ENCODE measurements at places on chromosomes 2 and 18. TPM values are rescaled to one million over a fixed set of nuclear protein-coding genes. Genes with fewer than 3 reads are reported as not detected.

GRCh38 chr2:227870710-227871374 lies 589 bp upstream of the DAW1 start:
- H3K27ac ChIP-seq = no peak overlapping the region
- peaks cover 6% of the 10 kb centered on the region for H3K4me1 ChIP-seq
- H3K4me3 ChIP-seq = no peak overlapping the region
- no peak for DNase-seq
- no peaks in the 10 kb centered on the region for H3K27me3 ChIP-seq
- no peaks in the 10 kb centered on the region for H3K36me3 ChIP-seq

DNA sequence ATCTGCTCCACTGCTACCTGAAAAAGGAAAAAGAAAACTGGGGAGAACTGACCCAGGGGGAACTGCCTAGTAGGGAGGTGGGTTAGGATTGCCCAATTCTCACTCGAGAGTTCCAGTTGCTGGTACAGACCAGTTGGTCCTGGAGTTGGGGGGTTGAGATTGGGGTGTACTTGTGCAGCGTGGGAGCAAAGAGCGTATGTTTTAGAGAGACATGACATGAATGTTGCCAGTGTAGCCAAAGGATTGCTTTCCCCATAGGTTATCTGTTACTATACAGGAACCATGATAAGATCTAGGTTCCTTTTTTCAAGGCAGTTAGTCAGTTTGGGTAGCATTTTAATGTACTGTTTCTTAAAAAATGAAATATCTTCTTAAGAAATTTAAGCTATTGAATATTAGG lies 68.6 kb downstream of the APLF start:
- no peaks in the 10 kb centered on the region for H3K36me3 ChIP-seq
- no peak for DNase-seq
- H3K4me1 ChIP-seq = no peaks in the 10 kb centered on the region
- no peak overlapping the region for H3K4me3 ChIP-seq
- H3K27me3 ChIP-seq = no peaks in the 10 kb centered on the region
- H3K27ac ChIP-seq = no peak overlapping the region

- no peak for DNase-seq
- H3K4me1 ChIP-seq = peaks cover 8% of the 10 kb centered on the region
- no peak overlapping the region for H3K4me3 ChIP-seq
- H3K27me3 ChIP-seq = no peaks in the 10 kb centered on the region
- no peak overlapping the region for H3K27ac ChIP-seq
- H3K36me3 ChIP-seq = no peaks in the 10 kb centered on the region
Observed at GRCh38 chr2:149648282-149649030, 60.9 kb upstream of the MMADHC start.

The CYP26B1 gene
- total RNA-seq = 21.1 TPM

GRCh38 chr2:195898505-195899191 lies 170.0 kb downstream of the DNAH7 start:
- H3K36me3 ChIP-seq = no peaks in the 10 kb centered on the region
- peak; percentile 2 for DNase-seq
- H3K27me3 ChIP-seq = no peaks in the 10 kb centered on the region
- H3K4me1 ChIP-seq = no peaks in the 10 kb centered on the region

- H3K4me3 ChIP-seq = peak overlapping the region; percentile 83
- peaks cover 13% of the 10 kb centered on the region for H3K4me1 ChIP-seq
- no peaks in the 10 kb centered on the region for H3K27me3 ChIP-seq
- peaks cover 2% of the 10 kb centered on the region for H3K36me3 ChIP-seq
Observed at GRCh38 chr18:9334973-9335696, 562 bp downstream of the TWSG1 start.

- no peak overlapping the region for H3K27ac ChIP-seq
- H3K4me1 ChIP-seq = no peaks in the 10 kb centered on the region
- no peak overlapping the region for H3K4me3 ChIP-seq
- no peaks in the 10 kb centered on the region for H3K27me3 ChIP-seq
Observed at GRCh38 chr18:45402485-45403056, 212.7 kb upstream of the SLC14A2 start.

DNA sequence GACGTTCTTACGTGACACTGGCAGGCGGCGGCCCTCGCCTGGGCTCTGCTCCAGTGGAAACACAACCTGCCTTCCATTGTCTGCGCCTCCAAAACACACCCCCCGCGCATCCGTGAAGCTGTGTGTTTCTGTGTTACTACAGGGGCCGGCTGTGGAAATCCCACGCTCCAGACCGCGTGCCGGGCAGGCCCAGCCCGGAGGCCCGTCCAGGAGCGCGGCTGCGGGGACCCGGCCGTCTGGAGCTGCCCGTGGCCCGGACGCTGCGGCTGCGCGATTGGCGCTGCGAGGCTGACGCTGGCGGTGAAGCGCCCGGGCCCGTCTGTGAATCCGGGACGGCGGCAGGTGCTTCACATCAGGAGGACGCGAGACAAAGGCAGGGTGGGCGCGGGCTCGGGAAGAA lies 670.3 kb upstream of the SALL3 start:
- no peak overlapping the region for H3K4me3 ChIP-seq
- no peaks in the 10 kb centered on the region for H3K4me1 ChIP-seq
- no peak for DNase-seq

GRCh38 chr18:61850756-61851155 lies 42.1 kb downstream of the RNF152 start:
- H3K4me3 ChIP-seq = no peak overlapping the region
- 0 out of 2 replicates have a peak, but pooled peaks cover 12% of the 10 kb centered on the region for H3K27me3 ChIP-seq
- no peaks in the 10 kb centered on the region for H3K4me1 ChIP-seq
- H3K27ac ChIP-seq = no peak overlapping the region
- no peaks in the 10 kb centered on the region for H3K36me3 ChIP-seq

Data from HCT116 (cell line).